Activated CD4-positive, alpha-beta T cell treated with anti-CD3 and anti-CD28 coated beads, Interleukin-2, amount 50 U/mL, for 24 hours (primary cell): ENCODE measurements at places on chromosomes 4 and X.

- DNase-seq, result no peak
Observed at GRCh38 chr4:30904215-30904555, 184.0 kb downstream of the PCDH7 start.

DNA sequence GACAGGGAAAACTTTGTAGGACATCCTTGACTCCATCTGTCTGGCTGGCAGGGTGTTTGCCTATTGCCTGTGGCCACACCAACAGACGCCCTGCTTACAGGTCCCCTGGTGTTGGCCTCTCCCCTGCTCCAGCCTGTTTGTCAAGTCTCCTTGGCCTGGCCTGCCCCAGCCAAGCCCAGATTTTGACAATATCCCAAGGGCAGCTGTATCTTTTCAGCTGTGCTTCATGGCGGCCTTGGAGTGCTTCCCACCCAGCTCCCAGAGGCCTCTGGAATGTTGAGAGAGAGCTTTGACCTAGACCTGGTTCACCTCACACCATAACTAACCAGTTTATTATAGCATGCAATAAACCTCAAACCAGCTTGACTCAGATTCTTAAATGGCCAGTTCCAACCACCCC lies 204.0 kb upstream of the NHS start:
- DNase-seq, result no peak

DNA sequence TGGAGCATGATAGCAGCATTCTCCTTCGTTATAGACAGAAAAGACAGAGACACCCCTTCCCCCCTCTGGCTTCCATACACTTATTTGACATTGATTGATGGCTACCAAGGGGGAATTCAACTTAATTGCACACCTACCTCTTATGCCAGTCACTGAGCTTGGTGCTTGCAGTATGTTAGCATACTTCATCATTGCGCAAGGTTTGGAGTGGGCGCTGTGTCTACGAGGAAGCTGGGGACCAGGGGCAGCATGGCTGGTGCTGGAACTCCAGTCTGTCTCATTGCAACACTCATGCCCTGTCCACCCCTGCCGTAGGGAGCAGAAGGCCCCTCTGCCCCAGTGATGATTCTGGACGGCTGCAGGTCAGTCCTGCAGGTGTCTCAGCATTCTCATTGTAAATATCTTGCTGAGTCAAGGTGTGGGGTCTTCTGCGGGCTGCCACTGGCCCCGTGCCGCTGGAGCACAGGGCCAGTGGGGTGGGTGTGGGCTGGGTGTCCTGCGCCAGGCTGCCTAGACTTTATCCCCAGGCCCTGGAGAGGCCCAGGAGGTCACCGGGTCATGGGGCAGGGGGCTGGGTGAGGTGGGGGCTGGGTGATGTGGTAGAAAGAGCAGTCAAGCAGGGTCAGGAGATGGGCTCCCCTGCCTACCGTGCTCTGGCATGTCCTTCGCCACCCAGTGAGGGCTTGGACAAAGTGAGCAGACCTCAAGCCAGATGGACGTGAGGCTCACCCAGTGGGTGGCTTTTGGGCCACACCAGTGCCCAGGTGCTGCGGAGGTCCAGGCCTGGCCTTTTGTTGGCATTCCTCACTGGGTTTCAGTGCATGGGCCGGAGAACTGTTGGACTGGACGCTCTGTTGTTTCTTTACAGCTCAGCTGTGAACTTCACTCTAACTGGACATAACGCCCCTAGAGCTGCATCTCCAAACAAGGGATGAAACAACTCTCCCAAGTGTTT lies 85.5 kb downstream of the PSAPL1 start:
- no peak for DNase-seq

- DNase-seq, result no peak
Observed at GRCh38 chr4:115851918-115852766, 738.7 kb upstream of the NDST4 start.

DNA sequence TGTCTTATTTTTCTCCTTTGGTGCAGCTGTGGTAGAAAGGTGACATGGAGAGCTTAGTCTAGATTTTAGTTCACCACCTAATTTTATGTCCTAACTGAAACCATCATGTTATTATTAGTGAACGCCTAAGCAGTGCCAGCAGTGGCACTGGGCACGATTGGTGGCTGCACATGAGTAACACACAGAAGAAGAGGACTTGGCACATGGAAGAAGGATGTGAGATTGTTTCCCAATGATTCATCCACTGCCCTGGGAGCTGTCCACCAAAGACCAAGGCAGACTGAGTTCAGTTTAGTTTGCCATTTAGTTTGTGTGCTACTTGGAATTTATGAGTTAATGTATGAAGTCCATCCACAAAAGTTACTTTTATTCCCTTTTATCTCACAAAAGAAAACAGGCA lies 68.1 kb upstream of the NAP1L5 start:
- no peak for DNase-seq

DNA sequence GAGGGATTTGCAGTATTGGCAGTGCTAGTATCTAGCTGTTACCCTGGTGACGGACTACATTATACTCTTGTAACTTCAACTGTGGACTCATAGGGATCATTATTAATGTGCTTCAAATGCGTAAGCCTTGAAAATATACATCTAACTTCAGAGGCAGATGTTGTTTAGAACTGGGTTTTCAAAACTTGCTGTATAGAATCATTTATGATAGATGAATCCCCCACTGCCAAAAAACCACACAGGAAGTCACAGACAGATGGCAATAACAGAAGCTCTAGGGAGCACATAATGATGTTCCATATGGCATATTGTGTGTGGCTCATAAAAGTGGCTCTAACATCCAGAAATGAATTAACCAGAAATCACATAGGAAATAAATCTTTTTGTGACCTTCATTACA lies 62.3 kb upstream of the RELL1 start:
- no peak for DNase-seq

GRCh38 chr4:120857312-120857711 lies 65.2 kb downstream of the PRDM5 start:
- no peak for DNase-seq

- DNase-seq, result no peak
Observed at GRCh38 chr4:47215759-47216158, 184.4 kb downstream of the GABRB1 start.

DNA sequence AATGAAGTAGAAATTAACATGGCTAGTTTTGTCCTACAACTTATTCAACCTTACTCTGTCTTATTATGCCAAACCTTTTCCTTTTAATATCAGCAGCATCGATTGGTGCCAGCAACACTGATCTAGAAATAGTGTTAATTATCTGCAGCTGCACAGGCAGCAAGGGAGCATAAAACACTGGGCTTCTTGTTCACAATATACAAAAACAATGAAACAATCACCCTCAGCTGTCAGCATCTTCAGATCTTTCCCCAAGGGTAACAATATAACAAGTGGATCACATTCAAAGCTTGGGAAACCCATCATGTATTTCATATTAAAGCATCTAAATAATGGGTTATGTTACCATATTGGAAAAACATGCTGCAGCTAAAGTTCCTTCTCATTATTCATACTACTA lies 238.1 kb downstream of the SPOCK3 start:
- no peak for DNase-seq

- DNase-seq, result no peak
Observed at GRCh38 chrX:22159071-22159470, 113.6 kb upstream of the CBLL2 start.

GRCh38 chrX:73561801-73562200 lies 1.2 kb upstream of the CHIC1 start:
- DNase-seq, result no peak
